Prostate gland (tissue), 2 donors: ENCODE measurements at places on chromosomes 7 and 10.

DNA sequence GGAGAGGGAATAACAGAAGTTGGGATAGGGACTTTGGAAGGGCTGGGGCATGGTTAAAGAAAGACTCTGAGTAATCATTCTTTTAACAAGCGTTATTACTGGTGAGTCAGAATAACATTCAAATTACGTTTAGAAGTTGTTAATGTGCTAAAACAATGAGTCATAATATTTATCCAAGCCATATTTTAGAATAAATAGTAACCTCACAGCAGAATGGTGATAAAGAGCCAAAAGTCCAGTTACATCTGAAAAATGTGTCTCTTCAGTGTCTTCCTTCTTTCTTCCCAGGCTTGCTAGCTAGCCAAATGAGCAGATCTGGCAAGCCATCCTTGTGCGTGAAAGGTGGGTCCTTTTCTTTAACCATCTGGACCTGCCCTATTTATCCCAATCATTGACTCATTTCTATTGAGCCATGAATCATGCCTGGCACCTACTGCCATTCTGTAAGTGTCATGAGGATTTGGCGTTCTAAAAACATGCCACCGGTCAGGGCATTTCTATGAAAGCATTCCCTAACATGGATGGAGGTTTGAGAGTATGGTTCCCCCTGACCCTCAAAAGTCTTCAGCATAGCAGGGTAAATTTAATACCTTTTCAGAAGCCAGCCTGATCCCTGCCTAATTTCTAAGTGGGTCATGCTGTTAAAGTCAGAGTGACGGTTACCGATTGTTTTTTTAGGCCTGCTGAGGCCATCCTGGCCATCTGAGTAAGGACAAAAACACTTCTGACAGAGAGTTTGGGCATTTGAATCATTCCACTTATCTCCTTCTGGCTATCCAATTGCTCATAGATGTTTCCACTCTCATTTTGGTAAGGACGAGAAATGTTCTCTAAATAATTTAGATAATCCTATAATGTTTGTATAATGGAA is 26.9 kb downstream of the MYPN start:
- no peak for DNase-seq

GRCh38 chr10:116027355-116027754 is 245.7 kb downstream of the GFRA1 start:
- DNase-seq, result no peak

GRCh38 chr10:7189909-7190308 is 220.9 kb downstream of the SFMBT2 start:
- DNase-seq, result no peak

- no peak for DNase-seq
Observed at GRCh38 chr10:124009231-124010015, 84.0 kb downstream of the CHST15 start.

DNA sequence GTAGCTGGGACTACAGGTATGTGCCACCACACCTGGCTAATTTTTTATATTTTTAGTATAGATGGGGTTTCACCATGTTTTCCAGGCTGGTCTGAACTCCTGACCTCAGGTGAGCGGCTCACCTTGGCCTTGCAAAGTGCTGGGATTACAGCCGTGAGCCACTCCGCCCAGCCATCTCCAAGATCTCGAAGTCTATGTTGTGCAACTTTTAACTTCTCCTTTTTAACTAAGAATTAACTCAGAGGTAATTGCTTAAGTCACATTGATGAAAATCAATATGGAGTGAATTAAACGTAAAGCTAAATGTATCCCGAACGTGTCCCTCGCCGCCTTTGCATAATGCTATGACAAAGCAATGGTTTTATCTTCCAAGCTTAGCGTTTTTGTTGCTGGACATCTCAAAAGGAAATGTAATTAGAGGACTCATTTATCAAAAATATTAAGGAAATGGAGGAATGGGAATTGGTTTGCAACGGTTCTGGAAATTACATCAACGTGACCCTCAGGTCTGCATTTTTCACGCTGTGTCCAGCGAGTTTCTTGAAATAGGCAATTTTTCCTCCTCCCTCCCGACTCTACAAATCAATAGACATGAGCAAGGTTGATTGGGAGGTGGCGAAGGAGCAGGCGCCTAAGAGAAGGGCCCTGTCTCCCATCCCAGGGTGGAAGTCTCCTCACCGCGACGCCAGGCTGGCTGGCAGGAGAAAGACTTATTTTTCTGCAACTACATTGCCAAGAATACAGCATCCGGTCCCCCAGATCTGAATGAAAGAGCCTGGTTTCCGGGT is 89.8 kb downstream of the TMEM130 start:
- DNase-seq, result no peak

DNA sequence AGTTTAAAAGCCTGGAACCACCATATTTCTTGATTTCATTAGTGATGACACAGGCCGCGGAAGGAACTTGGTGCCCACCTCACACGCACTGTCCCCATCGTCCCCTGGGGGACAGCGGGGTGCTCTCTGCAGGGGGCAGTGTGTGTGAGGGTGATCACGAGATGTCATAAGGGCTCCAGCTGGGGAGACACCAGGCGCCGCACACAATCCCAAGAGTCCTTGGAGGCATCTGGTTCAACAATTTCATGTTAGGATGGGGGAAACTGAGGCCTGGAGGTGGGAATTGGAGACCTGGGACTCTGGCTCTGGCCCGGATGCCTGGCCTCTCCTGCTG is 66.4 kb downstream of the ELFN1 start:
- no peak for DNase-seq

GRCh38 chr10:53537508-53537907 is 764.9 kb upstream of the MBL2 start:
- no peak for DNase-seq
